ENCODE measurements at places on chromosomes 4 and X.

DNA sequence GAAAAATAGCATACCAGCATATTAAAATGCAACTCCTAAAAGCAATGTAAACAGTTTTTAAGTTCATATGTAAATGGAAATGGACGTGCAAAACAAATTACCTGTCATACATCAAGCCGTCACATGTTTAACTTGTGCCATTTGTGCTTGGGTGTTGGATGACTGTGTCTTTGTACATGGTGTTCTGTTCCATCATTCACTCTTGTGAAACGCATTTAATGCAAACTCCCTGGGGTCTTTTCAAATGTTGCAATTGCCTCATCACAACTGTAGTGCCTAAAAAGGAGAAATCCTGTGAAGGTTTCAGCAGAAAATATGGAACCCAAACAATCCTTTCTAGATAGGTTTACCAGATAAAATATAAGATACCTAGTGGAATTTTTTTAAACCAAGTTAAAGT lies 52.4 kb downstream of the PHOX2B start:
- DNase-seq: no peak

GRCh38 chr4:174449944-174450785 lies 72.1 kb downstream of the HPGD start:
- DNase-seq: no peak

DNA sequence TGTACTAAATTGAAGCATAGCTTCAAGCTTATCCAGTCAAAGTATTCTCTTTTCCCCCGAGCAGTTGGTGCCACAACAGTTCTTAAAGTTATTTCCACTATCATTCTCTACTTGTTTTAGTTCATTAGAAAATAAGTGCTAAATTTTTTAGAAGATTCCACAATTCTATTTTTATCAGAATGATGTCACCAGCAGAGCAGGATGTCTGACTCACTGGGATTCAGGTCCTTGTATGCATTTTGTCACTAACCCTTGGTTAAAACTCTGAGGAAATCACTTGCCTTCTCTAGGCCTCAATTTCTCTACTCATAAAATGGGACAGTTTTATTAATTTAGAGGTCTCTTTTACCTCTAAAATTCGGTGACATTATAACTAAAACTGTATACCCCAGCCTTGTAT lies 3.4 kb downstream of the DDX53 start:
- DNase-seq: no peak

- no peak for DNase-seq
These were observed 361.9 kb downstream of the ARHGAP24 start for GRCh38 chr4:85836588-85837438.

DNA sequence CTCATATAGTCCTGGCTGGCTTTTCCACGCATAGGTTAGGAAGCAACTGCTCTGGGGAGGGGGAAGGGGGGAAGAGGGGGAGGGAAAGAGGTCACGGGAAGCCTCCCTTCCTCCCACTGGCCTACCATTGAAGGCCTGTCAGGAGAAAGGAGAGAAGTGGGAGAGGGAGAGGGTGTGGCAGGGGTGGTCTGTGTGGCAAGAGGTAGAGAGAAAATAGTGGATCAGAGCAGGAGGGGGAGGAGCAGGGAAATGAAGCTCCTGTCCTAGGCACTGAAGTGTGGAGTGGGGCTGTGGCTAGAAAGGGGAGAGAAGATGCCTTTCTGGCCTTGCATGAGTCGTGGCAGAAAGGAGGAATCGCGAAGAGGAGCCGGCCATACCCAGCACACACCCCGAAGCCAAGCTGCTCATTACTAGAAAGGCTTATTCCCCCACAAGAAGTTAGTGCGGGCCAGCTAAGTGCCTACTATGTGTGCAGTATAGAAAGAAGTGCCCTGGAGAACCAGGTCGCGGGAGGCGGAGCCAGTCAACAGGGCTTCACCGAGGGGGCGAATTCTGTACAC lies 1.1 kb upstream of the TMEM164 start:
- no peak for DNase-seq

DNA sequence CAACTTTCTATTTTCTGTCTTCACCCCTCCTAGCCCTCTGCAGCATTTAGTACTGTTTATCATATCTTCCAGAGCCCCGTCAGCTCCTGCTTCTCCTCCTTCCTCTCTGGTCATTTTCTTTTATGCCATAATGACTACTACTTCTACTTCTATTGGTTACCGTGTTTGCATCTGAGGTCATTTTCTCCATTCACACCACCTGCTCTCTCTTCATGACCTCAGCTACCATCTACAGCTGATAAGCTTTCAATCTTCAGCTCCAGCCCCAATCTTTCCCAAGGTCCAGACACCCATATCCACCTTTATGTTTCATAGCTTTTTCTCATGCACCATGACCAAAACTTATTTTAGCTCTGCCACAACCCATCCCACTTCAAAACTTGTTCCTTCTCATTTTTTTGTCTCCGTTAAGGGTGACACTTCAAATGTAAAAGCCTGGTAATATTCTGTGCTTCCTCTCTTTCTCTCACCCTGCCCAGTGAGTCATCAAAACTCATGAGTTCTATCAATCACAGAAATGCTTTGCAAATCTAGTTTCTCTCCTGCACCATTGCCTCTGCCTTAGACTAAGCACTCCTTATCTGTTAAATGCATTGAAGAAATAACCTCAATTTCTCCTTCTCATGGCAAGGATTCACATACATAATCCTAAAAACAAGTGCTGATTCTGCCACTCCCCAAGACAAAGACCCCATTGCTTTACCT lies 71.3 kb upstream of the IQCM start:
- no peak for DNase-seq

GRCh38 chrX:103414561-103414960 lies 38.2 kb downstream of the BEX3 start:
- no peak for DNase-seq
